ENCODE measurements at places on chromosomes 16 and 17.

- no peak overlapping the region for H3K27ac ChIP-seq
- DNase-seq, result no peak
- no peaks in the 10 kb centered on the region for H3K36me3 ChIP-seq
- H3K27me3 ChIP-seq, result no peaks in the 10 kb centered on the region
- no peak overlapping the region for H3K4me3 ChIP-seq
These were observed 29.0 kb downstream of the HEXIM2 start for GRCh38 chr17:45190503-45191255.

GRCh38 chr16:54493594-54493993 lies 207.0 kb upstream of the IRX3 start:
- no peaks in the 10 kb centered on the region for H3K36me3 ChIP-seq
- DNase-seq, result no peak
- no peaks in the 10 kb centered on the region for H3K4me1 ChIP-seq

DNA sequence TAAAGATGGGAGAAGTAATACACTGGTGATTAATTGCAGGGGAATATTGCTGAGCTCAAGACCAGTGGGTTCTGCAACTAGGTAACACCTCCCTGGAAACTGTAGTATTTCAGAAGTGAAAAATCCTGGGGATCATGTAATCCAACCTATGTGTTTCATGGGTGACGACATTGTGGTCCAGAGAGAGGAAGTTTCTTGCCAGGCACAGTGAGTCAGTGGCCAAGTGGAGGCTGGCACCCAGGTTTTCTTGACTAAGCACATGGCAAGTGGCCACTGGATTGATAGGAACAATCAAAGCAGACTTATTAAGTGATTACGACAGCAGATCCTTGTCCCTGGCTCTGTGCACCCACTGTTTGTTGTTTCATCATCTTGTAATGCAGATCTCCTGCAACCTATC lies 14.6 kb upstream of the CIITA start:
- no peak overlapping the region for H3K4me3 ChIP-seq
- no peaks in the 10 kb centered on the region for H3K36me3 ChIP-seq
- peak; percentile 17 for DNase-seq
- H3K27me3 ChIP-seq, result peaks cover 17% of the 10 kb centered on the region
- H3K4me1 ChIP-seq, result no peaks in the 10 kb centered on the region

- H3K27ac ChIP-seq, result peak overlapping the region; percentile 86
- H3K36me3 ChIP-seq, result peaks cover 4% of the 10 kb centered on the region
- no peak for DNase-seq
- H3K27me3 ChIP-seq, result no peaks in the 10 kb centered on the region
- H3K4me3 ChIP-seq, result no peak overlapping the region
- H3K4me1 ChIP-seq, result peaks cover 69% of the 10 kb centered on the region
These were observed 97.8 kb downstream of the ZNF778 start for GRCh38 chr16:89315271-89315670.

DNA sequence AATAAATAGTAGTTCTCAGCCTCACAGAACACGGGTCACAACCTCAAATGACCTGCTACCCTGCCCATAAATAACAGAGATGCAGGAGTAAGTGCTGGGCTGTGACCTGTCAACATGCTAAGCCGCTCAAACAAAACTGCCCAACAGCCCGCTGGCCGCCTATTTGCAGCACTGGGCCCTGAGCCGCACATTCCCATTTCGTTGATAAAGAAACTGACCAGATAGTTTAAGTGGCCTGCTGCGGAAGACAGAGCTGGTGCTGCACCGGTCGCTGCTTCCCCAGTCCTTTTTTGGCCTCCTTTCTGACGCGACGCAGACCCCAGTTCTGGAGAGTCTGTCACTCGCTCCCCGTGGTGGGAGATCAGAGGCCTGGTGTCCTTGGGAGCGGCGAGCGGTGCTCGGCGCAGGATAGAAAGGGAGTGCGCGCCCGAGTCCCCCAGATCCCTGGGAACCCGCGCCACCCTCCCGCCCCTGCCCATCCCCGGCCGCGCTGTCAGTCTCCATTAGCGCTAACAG lies 349 bp upstream of the SLC6A2 start:
- no peak for DNase-seq
- peaks cover 6% of the 10 kb centered on the region for H3K27me3 ChIP-seq
- no peak overlapping the region for H3K27ac ChIP-seq
- no peaks in the 10 kb centered on the region for H3K4me1 ChIP-seq
- H3K36me3 ChIP-seq, result no peaks in the 10 kb centered on the region
- H3K4me3 ChIP-seq, result no peak overlapping the region

GRCh38 chr16:80707686-80708085 lies 96.7 kb downstream of the CDYL2 start:
- H3K4me3 ChIP-seq, result no peak overlapping the region
- H3K4me1 ChIP-seq, result no peaks in the 10 kb centered on the region
- no peak overlapping the region for H3K27ac ChIP-seq
- DNase-seq, result no peak

GRCh38 chr17:7922269-7922844 lies 6.3 kb upstream of the RNF227 start:
- H3K27me3 ChIP-seq, result no peaks in the 10 kb centered on the region
- peak overlapping the region; percentile 52 for H3K4me3 ChIP-seq
- no peak for DNase-seq

- H3K4me3 ChIP-seq, result no peak overlapping the region
- no peaks in the 10 kb centered on the region for H3K4me1 ChIP-seq
- H3K27ac ChIP-seq, result no peak overlapping the region
- no peaks in the 10 kb centered on the region for H3K36me3 ChIP-seq
These were observed 88.8 kb downstream of the ARHGAP44 start for GRCh38 chr17:12877953-12878669.

DNA sequence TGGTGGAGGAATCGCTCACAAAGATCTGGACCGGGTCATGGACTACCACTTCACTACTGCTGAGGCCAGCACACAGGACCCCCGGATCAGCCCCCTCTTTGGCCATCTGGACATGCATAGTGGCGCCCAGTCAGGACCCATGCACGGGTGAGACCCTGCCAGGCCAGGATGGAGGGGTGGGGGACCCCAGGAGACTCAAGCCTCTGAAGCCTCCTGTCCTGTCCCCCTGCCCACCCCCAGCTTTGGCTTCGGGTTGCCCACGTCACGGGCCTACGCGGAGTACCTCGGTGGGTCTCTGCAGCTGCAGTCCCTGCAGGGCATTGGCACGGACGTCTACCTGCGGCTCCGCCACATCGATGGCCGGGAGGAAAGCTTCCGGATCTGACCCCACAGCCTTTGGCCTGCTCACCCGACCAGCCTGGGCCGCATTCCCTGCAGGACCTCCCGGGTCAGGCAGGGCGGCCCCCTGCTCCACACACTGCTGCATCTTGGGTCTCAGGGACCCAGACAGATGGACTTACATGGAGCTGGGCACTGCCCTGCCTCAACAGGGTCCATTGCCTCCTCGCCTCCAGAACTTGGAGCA lies 3.8 kb downstream of the BCKDK start:
- no peaks in the 10 kb centered on the region for H3K27me3 ChIP-seq
- H3K36me3 ChIP-seq, result no peaks in the 10 kb centered on the region
- H3K4me3 ChIP-seq, result no peak overlapping the region
- peaks cover 19% of the 10 kb centered on the region for H3K4me1 ChIP-seq

GRCh38 chr17:21535686-21536375 lies 156.5 kb upstream of the KCNJ18 start:
- no peaks in the 10 kb centered on the region for H3K36me3 ChIP-seq
- no peaks in the 10 kb centered on the region for H3K4me1 ChIP-seq

- H3K4me1 ChIP-seq, result no peaks in the 10 kb centered on the region
- H3K27me3 ChIP-seq, result no peaks in the 10 kb centered on the region
- H3K4me3 ChIP-seq, result no peak overlapping the region
These were observed 28.0 kb downstream of the PIK3R6 start for GRCh38 chr17:8839410-8839935.

DNA sequence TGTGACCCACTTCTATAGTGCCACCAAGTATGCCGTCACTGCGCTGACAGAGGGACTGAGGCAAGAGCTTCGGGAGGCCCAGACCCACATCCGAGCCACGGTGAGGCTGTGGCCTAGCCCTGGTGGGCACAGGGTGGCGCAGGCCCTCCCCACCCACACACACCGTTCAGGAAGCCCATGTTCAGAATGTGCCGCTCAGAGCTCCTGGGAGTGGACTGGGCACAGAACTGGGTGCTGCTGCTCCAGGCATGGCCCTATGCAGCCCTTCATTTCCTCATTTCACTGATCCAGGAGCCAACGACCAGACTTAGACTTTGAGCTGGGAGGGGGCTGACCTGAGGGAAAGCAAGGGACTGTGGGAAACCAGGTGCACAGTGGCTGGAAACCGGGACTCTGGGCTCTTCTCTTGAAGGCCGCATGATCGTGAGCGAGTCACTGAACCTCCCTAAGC lies 2.4 kb upstream of the MRM1 start:
- H3K36me3 ChIP-seq, result peaks cover 4% of the 10 kb centered on the region
- H3K27me3 ChIP-seq, result no peaks in the 10 kb centered on the region
- peaks cover 7% of the 10 kb centered on the region for H3K4me1 ChIP-seq
- H3K27ac ChIP-seq, result no peak overlapping the region
- no peak overlapping the region for H3K4me3 ChIP-seq

- peaks cover 11% of the 10 kb centered on the region for H3K27me3 ChIP-seq
- H3K4me3 ChIP-seq, result no peak overlapping the region
- H3K27ac ChIP-seq, result no peak overlapping the region
- H3K36me3 ChIP-seq, result no peaks in the 10 kb centered on the region
- no peaks in the 10 kb centered on the region for H3K4me1 ChIP-seq
These were observed 270.4 kb upstream of the EEF2KMT start for GRCh38 chr16:5367951-5368350.

GRCh38 chr17:12098568-12098967 lies 77.9 kb downstream of the MAP2K4 start:
- no peak overlapping the region for H3K4me3 ChIP-seq
- no peaks in the 10 kb centered on the region for H3K36me3 ChIP-seq
- no peaks in the 10 kb centered on the region for H3K4me1 ChIP-seq
- H3K27ac ChIP-seq, result no peak overlapping the region
- no peaks in the 10 kb centered on the region for H3K27me3 ChIP-seq

DNA sequence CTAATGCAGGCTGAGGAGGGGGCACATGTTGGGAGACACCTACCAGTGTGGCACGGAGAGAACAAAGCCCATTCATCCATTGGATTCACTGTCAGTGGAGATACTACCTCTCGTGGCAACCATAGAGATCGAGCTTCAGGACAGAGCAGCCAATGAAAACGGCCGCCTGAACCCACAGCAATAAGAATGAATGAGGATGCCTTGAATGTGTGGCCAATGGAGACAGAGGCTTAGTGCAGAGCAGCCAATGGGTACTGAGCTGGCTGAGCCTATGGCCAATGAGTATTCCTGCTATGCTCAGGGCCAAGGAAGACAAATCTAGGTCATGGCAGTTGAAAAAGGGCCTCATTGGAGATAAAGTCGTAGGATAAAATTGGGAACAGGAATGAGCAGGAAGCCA lies 10.9 kb downstream of the ARHGEF15 start:
- no peaks in the 10 kb centered on the region for H3K27me3 ChIP-seq
- H3K4me1 ChIP-seq, result no peaks in the 10 kb centered on the region
- no peak overlapping the region for H3K4me3 ChIP-seq
- no peak for DNase-seq
- H3K27ac ChIP-seq, result no peak overlapping the region
- no peaks in the 10 kb centered on the region for H3K36me3 ChIP-seq

DNA sequence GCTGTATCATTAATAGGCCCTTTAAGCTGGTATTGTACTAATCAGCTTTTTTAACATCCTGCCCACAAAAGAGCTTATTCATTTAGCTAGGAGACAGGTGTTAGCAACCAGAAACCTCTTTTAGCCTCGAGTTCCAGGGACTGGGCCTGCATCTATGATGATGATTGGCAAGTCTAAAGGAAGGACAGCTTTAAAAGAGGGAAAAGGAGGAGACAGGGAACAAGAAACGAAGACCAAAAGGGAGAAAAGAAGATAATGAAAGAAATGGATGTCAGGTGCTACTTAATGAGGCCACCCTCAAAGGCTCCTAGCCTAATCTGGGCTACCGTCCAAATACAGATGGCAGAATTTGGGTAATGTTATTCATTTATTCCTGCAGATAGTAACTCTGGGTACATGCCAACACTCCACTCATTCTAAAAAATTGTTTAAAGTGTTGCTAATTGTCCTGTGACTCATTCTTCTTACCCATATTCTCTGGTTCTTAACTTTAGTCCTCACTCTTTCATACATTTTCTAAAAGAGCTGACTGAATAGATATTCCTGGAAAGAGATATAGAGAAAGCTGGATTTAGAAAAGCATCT lies 18.7 kb upstream of the RFFL start:
- no peaks in the 10 kb centered on the region for H3K27me3 ChIP-seq
- peak; percentile 73 for DNase-seq
- no peaks in the 10 kb centered on the region for H3K36me3 ChIP-seq
- H3K4me1 ChIP-seq, result peaks cover 40% of the 10 kb centered on the region
- peak overlapping the region; percentile 60 for H3K27ac ChIP-seq
- no peak overlapping the region for H3K4me3 ChIP-seq

DNA sequence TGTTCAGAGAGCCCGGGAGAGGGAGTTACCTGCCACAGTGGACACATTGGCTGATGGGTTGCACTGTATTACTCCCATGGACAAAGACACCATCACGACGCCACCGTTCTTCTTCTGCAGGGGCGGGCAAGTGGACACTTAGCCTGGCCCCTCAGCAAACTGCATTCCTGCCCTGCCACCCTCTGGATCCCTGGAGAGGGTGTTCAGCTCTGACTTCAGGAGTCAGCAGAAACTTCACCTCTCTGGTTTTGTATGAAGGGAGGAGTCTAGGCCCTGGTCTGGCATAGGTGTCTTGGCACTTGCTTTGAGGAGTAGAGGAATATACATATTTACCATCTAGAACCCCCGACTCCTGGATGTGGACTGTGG lies 9.3 kb downstream of the DPEP2 start:
- no peak for DNase-seq
- no peak overlapping the region for H3K4me3 ChIP-seq
- no peaks in the 10 kb centered on the region for H3K36me3 ChIP-seq
- peaks cover 4% of the 10 kb centered on the region for H3K4me1 ChIP-seq
- no peaks in the 10 kb centered on the region for H3K27me3 ChIP-seq

Data from Panc1 (cell line).